ENCODE measurements at places on chromosomes 7 and 10.

DNA sequence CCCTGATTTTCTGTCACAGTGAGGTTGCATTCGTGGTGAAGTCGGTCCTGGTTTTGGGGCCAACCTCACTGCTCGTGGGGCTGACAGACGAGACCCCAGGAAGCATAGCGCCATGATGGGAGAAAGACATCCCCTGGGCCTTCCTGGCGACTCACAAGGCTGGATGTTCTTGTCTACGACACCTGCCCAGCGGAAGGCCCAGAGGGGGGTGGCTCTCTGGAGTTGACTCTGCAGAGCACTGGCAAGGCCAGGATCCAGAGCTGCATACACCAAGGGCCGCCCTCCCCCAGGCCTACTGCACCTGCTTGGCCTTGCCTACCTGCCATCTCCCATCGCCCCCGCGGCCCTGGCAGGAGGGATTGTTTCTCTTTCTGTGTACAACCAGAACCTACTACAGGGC lies 608.9 kb downstream of the PTPRN2 start:
- DNase-seq: no peak

DNA sequence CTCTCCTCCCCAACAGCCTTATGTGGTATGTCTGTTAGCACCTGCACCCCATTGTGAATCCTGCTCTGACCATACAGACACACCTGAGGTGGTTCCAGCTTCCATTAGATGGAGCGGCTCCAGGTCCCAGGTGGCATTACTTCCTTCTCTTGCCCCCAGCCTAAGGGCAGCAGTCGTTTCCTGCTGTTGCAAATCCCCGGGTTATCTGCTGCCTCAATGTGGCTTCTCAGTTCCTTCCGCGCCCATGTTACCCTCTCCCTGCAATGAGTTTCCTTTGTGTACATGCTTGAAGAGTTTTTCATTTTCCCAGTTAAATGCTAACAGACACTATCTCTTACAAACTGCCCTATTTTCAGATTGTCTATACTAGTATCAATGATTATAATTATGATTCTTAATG lies 62.8 kb upstream of the PRKCQ start:
- DNase-seq: no peak

DNA sequence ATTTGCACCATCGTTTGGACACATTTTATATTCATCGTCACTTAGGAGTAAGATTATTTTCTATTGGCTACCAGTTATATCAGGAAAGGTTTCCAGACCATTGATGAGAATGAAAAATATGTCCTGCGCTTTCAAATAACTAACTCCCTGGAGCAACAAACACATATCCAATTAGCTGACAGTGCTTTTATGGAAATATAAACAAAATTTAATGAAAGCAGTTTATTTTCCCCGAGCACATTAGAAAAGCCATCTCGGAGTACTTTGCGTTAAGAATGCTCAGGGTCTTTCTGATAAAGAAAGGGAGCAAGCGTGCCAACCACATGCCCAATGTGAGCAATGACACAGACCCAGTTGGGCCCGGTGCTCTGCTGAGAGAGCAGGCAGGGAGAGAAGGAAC lies 85.1 kb upstream of the ZPBP start:
- no peak for DNase-seq

- no peak for DNase-seq
These were observed 53.8 kb downstream of the KCTD7 start for GRCh38 chr7:66682350-66683093.

GRCh38 chr10:51569467-51569866 lies 129.9 kb downstream of the CSTF2T start:
- no peak for DNase-seq

GRCh38 chr7:150586068-150586784 lies 19.0 kb downstream of the GIMAP4 start:
- DNase-seq: no peak

- DNase-seq: no peak
These were observed 164.2 kb downstream of the RAPGEF5 start for GRCh38 chr7:22192801-22193200.

DNA sequence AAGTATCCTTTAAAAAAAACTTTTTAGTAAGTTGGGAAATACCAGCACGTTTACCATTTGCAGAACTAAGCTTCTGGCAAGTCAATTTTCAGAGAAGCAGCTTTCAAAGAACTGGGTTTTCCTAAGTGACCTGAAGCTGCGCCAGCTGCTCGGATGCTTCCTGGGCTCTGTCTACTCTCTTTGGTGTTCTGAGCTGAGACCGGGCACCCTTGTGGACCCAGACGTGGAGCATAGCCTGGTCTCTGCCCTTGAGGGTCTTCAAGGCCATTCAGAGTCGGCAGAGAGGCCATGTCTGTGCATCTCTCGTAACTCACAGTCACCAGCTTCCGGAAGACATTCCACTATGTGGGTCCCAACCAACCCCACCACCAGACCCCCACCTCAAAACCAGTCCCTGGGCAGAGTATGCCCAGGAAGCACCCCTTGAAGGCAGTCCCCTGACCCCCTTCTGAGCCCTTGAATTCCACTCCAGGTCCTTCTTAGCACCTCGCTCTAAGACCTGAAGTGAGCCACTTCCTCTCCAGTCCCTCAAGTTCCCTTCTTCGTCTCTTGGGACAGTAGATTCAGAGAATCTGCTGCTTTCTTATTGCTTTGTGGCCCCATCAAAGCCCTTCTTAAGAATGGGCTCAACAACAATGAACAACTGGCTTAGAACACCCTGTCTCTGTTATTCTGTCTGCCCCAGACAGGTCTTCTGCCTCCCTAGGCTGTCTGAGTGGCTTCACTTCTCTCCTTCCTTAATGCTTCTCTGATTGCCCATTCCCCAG lies 8.5 kb downstream of the CALML5 start:
- no peak for DNase-seq

GRCh38 chr10:70272925-70273316 lies 10.9 kb downstream of the NPFFR1 start:
- peak; percentile 8 for DNase-seq

- peak; percentile 97 for DNase-seq
These were observed at the start of gene DDIT4 for GRCh38 chr10:72273410-72274212. DDIT4 (plus strand) TSS chr10:72273924; CDS start chr10:72274217, 293 bp downstream.

GRCh38 chr10:3935933-3936359 lies 150.9 kb upstream of the KLF6 start:
- peak; percentile 37 for DNase-seq

DNA sequence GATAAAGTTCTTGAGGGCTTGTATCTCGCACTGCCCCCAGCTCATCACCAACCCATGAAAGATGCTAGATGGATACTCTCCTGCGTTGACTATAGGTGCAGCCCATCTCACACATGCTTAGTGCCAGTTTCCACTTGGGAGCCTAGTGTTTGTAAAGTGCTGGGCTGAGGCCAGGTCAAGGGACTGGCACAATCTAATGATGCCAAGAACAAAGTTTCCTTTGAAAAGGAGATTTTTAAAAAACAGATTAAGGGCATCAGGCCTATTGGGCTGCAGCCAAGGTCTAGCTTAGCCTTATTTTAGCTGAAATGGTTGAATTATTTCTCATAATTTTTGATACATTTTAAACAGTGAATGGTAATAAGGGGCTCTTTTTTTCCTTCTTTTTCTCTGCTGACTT lies 259.0 kb downstream of the ADRA2A start:
- no peak for DNase-seq

- DNase-seq: no peak
These were observed 34.6 kb downstream of the PSAP start for GRCh38 chr10:71816421-71816851.

DNA sequence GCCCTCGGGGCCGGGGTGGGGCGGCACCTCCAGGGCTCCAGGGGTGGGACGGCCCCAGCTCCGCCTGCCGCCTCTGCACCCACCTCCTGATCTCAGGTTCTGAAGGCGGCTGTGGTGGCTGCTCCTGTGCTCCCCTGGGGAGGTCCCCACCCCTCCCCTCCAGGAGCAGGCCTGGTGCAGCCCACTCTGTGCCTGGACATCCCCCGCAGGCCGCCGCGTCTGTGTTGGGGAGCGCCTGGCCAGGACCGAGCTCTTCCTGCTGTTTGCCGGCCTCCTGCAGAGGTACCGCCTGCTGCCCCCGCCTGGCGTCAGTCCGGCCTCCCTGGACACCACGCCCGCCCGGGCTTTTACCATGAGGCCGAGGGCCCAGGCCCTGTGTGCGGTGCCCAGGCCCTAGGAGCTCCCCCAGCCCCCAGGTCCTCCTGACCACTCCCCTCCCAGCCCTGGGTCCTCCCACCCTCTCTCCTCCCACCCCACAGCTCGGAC lies 5.5 kb downstream of the CYP2W1 start:
- no peak for DNase-seq

GRCh38 chr7:41148521-41148951 lies 554.4 kb downstream of the INHBA start:
- peak; percentile 96 for DNase-seq

DNA sequence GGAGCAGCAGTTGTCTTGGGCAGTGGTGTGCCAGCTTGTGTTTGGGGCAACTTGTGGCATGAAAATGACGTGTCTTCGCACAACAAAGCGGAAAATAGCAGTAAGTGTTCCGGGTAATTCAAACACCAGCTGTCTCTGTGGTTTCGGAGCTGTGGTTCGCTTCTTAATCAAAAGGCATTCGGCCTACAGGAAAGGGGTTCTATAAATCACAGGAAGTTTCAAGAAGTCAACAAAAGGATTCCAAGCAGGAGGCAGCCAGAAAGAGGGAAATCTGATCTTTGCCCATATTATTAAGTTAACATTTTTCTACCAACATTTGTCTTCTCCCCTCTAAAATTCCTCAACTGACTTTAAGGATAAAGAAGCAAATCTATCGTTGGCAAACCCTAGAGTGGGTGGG lies 353.4 kb downstream of the FGFR2 start:
- DNase-seq: peak; percentile 13

DNA sequence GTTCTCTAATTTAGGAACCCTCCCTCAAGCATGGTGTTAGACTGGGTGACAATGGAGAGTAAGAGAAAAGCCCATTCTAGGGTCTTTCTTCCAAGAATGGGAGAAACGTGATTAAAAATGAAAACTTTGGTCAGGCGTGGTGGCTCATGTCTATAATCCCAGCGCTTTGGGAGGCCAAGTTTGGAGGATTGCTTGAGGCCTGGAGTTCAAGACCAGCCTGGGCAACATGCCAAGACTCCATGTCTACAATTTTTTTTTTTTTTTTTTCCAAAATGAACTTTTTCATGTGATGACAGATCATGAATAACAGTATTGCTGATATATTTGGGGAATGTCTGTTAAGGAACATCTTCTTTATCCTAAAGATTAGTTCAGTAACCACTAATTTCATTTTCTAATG lies 194.6 kb downstream of the MLLT10 start:
- no peak for DNase-seq

DNA sequence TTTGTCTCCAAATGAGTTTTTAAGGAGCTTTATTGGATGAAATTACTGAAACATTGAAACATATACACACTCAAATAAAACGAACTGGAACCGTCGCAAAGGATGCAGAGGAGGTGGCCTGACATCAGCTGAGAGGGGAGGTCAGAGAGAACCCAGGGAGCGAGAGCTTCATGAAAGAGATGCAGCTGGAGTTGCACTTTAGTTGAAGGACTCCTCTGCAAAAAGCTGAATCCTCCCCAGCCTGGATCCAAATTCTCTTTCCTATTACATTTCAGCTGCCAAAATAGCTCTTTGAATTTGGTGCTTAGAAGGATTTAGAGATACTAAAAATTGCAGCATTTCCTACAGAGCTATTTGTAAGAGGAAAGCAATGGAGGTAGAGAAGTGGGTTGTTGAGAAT lies 140.0 kb upstream of the DPP6 start:
- DNase-seq: no peak

- DNase-seq: peak; percentile 31
These were observed 80.1 kb upstream of the RPA3 start for GRCh38 chr7:7798510-7798909.

DNA sequence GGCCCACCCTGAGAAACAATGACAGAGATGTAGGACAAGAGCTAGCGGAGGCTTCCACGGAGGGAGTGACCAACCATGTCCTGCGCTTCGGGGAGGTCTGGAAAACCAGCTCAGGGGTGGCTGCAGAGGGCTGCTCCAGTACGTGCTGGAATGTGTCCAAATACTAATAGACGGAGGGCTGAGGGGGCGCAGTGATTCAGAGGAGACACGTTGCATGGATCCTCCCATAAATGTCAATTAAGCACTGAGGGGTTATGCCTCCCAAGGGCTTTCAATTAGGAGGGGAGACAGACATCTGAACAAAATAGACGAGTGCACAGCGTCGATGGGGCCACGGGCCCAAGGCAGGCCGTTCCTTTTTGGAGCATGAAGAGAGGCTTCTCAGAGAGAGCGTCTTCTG lies 51.0 kb upstream of the NPS start:
- no peak for DNase-seq

- no peak for DNase-seq
These were observed 44.0 kb downstream of the VWA2 start for GRCh38 chr10:114283091-114283490.

- DNase-seq: peak; percentile 48
These were observed 15.4 kb upstream of the PCLO start for GRCh38 chr7:83178066-83178465.

DNA sequence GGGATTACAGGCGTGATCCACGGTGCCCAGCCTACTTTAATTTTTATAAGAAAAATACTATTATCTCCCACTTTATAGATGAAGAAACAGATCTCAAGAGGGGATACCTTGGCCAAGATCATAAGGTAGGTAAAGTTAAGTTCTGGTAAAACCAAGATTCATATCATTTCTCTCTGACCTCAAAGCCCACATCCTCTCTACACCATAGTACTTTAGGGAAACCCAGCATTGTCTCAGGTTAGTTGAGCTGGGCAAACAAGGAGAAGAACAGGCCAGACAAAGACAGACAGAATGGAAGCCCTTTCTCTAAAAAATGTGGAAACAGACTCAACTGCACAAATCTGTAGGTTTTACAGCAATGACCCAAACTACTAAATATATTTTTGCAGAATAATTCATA lies 197.7 kb upstream of the FRMD4A start:
- DNase-seq: no peak

GRCh38 chr10:119468542-119469324 lies 73.8 kb downstream of the RGS10 start:
- DNase-seq: no peak

GRCh38 chr10:31617757-31618156 lies 298.7 kb downstream of the ZEB1 start:
- DNase-seq: no peak

DNA sequence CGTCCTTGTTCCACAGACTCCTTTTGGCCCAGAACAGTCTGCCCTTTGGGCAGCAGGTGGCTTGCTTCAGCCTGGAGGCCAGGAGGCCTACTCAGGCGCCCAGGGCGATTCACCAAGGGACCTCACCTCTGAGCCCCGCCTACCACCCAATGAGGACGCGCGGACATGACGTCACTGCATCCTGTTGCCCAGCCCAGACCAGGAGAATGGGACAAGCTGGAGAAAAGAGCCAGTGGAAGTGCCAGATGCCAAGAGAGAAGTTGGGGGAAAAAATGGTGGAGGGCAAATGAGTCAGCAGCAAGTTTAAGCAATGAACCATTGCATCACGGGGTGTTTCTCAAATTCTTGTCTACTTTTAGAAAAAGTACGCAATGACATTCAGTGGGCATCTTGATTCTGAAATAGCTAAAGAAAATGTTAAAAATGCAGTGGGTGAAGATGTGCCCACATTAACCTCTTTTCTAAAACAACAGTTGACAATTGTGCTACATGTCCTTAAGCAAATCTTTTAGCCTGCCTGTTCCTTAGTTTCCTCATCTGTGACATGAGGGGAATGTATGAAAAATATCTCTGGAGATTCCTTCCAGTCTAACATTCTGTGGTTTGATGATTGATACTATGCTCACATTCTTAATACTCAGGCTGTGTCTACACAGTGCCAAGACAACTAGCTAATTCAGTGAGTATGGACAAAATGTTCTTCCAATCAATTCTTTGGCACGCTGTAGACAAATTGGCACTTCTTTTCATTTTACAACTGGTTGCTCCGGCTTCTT lies 23.9 kb upstream of the LEP start:
- DNase-seq: no peak

GRCh38 chr7:154836021-154836448 lies 166.9 kb downstream of the PAXIP1 start:
- no peak for DNase-seq
